ENCODE measurements at places on chromosomes 3 and 15.

DNA sequence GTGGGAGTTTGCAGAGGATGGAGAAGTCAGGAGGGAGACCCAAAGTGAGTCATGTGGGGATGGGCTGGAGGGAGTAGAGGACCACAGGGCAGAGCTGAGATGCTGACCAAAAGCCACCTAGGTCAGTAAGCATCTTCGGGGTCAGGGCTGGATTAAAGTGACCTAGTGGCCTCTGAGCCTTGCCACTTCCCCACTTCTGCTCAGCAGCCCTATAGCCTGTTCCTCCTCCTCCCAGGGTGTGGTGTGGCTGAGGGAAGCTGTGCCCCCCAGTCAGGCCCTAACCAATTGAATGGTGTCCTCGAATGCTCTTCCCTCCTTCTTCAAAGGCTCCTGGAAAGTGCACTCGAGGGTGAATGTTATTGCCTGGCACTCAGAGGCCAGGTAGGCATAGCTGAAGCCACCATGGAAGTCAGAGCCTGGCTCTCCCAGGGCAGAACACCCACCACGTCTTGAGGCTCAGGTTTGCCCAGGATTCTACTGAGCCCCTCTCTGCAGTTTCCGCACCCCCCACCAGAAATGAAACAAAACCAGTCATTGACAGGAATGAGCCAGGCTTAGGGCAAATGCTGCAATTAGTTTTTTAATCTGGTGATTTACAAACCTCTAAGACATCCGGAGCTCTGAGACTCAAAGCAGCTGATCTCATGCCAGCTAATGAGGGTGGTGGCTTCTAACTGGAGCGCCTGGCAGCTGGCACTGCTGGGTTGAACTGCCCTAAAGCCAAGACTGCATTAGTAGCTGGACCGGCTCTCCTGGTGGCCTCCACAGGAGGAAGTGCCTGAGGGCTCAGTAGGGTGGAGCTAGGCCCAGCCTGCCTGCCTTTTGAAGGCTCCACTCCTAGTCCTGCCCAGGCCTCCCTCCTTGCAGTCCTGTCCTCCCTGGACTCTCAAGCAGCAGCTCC, 26.0 kb upstream of the VIPR1 start:
- peak; percentile 49 for DNase-seq

GRCh38 chr3:187810021-187810446, 64.8 kb upstream of the BCL6 start:
- no peak for DNase-seq

DNA sequence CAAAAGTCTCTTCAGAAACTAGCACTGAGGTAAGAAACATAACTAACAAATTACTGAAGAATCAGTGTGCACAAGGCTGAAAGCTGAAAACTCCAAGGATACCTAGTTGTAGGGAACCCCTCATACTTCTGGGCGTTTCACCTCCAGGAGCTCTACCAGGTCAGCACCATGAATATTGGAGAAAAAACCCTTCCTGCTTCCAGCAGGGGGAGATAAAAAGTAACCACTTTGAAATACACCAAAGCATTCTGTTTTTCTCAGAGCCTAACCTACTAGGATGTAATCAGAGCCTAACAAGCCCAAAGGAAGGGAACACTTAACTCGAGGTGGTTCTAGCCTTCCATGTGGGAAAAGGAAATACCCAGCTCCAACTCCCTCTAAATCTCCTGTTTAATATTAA, 175.8 kb upstream of the MME start:
- DNase-seq: no peak

DNA sequence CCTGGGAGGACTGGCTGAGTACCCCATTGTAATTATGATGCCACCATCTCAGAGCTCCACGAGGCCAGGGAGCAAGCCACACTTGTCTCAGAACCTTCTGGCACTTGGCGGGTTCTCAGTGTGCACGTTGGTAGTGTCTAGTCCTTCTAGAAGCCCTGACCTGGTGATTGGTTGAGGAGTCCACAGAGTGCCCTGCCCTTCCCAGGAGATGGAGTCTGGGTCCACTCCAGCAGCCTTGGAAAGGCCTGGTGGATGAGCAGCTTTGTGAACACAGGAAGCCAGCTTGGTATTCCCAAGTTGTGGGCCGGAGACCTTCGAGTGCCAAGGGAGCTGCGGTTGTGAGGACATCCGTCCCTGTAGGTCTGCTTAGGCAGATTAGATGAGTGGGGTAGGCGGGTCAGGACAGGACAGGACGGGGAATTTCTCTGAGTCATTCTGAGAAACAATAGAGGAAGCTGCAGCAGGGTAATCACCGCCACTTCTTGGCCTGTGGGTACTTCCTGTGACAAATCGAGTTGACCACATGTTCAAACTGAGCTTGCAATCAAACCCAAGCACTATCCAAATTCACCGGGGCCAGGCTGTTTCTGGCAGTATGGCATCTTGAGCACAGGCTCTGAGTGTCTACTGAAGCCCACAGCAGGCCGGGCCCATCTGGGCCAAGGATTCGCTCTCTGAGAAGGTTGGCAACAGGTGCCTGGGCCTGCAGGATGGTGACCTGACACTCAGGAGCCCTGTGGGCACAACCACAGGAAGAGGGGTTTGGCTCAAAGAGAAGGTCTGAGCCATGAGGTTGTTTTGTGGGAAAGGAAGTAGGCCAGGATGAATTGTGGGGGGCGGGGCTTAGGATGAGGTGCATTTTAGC, 71.5 kb upstream of the PLXNA1 start:
- DNase-seq: peak; percentile 65

GRCh38 chr3:171481011-171481410, 20.8 kb upstream of the TNIK start:
- DNase-seq: no peak

- peak; percentile 90 for DNase-seq
Observed at GRCh38 chr3:59818033-59818918, 768.5 kb upstream of the CFAP20DC start.

Data from tibial artery (tissue), 4 donors.